ENCODE measurements at places on chromosomes 4 and X.

DNA sequence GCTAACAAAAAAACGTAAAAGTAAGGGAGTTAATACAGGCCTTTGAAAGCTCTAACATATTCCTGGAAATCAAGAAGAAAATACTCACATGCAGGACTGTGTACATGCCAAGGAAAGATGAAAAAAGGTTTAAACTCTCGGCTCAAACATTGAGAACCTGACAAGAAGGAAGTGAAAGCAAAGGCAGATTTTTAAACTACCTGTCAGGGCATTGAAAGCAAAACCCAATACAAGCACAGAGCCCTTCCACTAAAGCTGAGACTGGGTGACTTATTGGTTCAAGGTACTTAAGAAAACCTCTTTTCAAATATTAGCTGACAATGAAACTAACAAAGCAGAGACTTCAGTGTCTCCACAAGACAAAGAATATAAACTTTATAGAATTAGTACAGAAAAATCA is 313.0 kb upstream of the GRID2 start:
- DNase-seq = no peak

- DNase-seq = no peak
Observed at GRCh38 chrX:151830911-151831310, 81.8 kb upstream of the MAGEA4 start.

DNA sequence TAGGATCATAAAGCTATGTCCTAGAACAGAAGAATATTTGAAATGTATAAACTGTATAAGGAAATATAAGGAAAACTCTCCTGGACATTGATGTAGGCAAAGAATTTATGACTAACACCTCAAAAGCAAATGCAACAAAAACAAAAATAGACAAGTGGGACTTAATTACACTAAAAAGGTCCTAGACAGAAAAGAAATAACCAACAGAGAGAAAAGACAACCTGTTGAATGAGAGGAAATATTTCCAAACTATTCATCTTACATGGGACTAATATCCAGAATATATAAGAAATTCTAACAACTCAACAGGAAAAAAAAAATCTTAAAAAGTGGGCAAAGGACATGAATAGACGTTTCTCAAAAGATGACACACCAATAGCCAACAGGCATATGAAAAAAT is 54.4 kb upstream of the PRDX4 start:
- no peak for DNase-seq

- no peak for DNase-seq
Observed at GRCh38 chrX:134990801-134991481, at the start of gene SMIM10. SMIM10 (plus strand) TSS chrX:134990991; CDS start chrX:134991096, 105 bp downstream.

DNA sequence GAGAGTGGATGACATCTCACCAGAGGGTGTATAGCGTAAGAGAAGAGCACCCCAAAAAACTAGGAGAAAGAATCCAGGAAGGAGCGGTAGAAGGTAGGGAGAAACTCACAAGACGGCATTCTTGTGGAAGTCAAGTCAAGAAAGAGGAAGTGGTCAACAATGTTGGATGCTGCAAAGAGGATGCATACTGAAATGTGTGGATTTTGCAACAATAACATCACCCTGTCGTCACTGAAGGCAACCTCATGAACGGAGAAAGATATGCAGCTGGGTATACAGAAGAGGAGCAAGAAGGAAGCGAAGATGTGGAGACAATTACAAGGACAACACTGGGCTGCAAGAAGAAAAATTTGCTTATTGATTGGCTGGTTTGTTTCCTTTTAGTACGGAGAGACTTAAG is 11.4 kb upstream of the TAPT1 start:
- no peak for DNase-seq

DNA sequence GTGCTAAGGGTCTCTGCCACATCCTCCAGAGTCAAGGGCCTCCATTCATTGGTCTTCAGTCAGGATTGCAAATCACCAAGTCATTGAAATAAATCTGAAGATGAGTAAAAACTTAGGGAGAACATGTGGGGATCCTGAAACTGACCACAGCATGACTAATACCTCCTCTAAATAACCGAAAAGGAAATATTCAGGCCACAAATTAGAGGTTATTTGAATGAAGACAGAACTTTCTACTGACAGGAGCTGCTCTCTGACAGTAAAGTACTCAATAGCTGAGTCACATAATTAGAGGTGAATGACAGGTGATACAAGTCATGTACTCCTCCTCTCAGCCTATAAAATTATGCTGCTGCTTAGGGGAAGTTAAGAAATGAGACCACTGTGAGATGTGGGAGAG is 240.2 kb upstream of the F9 start:
- no peak for DNase-seq

GRCh38 chr4:82268050-82268825 is 105.6 kb downstream of the HNRNPD start:
- DNase-seq = no peak

DNA sequence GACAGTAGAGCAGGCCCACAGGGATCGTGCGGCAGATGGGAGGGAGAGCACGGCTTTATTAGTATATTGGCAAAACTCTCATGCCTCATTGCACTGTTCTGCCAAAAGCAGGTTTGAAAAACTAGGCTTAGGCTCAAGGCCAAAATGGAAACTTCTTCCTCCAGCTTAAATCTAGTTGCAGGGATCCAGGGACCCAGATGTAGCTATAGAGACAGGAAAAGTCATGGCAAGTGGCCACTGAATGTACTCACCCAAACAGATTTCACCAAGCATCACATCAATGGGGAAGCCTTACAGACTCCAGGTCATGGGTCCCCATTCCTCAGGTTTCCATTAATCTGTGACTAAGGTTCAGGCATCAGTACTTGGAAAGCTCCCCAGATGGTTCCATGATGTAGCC is 149.2 kb downstream of the STK32B start:
- no peak for DNase-seq

DNA sequence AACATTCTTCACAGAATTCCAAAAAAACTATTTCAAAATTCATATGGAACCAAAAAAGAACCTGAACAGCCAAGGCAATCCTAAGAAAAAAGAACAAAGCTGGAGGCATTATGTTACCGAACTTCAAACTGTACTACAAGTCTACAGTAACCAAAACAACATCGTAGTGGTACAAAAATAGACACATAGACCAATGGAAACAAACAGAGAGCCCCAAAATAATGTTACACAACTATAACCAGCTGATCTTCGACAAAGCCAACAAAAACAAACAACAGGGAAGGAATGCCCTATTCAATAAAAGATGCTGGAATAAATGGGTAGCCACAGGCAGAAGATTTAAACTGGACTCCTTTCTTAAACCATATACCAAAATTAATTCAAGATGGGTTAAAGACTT is 1189.6 kb downstream of the PCDH18 start:
- no peak for DNase-seq

- no peak for DNase-seq
Observed at GRCh38 chr4:7697821-7698220, 241.8 kb downstream of the AFAP1 start.

DNA sequence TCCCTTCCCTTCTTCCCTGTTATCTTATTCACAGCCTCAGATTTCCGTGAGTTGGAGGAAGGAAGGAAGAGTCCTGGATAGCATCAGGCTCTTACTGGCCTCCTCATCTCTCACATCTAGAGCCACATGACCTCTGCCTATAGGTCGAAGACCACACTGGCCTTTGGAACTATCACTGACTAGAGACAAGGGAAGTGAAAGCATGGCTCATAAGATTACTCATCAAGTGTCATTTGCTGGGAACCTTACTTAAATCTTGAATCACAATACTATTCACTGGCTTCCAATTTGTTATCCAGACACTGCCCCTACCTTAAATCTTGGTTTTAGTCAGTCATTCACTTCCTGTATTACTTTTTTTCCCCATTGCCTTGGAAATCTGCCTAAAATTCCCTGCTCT is 61.6 kb upstream of the MTMR8 start:
- no peak for DNase-seq

DNA sequence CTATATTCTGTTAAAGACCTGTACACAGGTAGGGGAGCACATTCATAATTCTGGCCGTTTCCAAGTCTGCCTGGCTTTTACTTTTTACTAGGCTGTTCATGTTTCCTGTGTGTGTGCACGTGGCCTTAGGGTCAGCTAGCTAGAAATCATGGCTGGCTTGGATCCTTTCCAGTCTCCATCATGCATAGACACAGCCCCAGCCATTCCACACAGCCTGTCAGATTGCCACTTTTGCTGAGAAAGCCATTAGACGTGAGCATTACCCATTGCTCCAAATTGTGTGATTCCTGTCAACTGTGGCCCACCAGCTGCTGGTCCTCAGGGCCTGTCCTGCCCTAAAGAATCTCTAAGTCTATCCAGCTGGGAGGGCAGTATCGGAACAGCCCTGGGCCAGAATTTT is 11.4 kb upstream of the SORCS2 start:
- no peak for DNase-seq

GRCh38 chrX:109830704-109831206 is 97.7 kb upstream of the ACSL4 start:
- no peak for DNase-seq

DNA sequence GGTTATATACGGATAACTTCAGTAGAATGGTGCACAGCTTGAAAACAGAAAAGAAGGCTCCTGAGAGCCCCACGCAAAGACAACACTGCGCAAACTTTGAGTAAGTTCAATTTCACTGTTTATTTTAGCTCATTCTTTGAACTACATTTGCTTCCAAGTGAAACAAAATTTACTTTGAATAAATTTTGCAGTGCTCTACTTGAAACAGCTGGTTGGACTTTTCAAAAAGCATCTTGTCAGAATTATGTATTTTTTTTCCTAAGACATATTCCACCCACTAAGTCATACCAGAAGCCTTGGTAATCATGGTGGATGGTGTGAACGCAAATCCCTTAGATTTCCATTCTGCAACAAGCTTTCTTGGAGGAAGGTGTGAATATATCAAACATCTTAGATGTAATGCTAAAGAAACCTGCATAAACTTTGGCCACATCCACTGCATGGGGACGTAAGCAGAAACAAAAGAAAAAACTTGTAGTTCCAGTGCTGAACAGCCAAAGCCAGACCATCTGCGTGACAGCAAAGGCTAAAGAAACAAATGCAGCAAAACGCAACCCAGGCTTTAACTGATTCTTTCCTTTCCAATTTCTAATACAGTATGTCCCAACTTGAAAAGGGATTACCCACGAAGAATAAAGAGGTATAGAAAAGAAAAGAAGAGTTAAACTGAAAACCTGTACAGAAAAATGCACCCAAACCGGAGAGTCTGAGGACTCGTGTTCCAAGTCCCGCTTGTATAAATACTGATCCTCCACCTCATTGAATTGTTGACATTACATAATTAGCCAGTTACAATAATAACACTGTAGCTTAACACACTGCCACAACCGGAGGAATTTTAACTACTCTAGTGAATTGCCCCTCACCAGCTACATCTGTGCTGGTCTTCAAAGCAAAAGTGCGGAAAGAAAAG is 90.9 kb downstream of the SH3RF1 start:
- no peak for DNase-seq

DNA sequence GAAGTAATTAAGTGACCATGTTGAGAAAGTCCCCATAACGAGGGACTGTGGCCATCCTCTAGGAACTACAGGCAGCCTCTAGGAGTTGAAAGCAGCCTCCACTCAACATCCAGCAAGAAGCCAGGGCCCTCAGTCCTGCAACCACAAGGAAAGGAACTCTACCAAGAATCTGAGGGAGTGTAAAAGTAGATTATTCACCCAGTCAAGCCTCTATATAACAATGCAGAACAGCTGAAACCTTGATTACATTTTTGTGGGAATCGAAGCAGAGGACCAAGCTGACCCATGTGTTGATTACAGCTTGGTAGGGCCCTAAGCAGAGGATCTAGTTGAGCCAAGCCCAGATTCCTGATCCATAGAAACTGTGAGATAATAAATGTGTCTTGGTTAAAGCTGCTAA is 17.1 kb downstream of the RPS6KA6 start:
- no peak for DNase-seq

- no peak for DNase-seq
Observed at GRCh38 chr4:169225812-169226211, 44.9 kb downstream of the SH3RF1 start.

- DNase-seq = no peak
Observed at GRCh38 chrX:109720947-109721346, 12.1 kb downstream of the ACSL4 start.

DNA sequence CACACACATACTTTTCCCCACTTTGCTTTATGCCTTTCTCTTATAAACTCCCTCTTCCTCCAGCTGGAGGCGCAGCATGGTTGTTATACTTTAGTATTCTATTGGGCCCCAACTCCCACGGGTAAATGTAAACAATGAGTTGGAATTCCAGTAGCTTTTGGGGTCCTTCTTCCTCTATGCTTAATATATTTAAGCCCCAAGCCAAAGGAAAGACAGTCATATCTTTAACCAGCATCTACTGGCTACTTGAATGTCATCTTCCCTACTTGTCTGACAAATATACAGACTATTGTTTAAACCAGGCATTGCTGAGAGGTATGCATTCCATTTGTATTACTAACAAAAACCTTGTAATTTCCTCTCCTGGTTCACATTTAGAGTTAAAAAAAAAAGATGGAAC is 72.9 kb downstream of the WDR19 start:
- no peak for DNase-seq

GRCh38 chr4:78665216-78665770 is 110.9 kb upstream of the BMP2K start:
- no peak for DNase-seq

DNA sequence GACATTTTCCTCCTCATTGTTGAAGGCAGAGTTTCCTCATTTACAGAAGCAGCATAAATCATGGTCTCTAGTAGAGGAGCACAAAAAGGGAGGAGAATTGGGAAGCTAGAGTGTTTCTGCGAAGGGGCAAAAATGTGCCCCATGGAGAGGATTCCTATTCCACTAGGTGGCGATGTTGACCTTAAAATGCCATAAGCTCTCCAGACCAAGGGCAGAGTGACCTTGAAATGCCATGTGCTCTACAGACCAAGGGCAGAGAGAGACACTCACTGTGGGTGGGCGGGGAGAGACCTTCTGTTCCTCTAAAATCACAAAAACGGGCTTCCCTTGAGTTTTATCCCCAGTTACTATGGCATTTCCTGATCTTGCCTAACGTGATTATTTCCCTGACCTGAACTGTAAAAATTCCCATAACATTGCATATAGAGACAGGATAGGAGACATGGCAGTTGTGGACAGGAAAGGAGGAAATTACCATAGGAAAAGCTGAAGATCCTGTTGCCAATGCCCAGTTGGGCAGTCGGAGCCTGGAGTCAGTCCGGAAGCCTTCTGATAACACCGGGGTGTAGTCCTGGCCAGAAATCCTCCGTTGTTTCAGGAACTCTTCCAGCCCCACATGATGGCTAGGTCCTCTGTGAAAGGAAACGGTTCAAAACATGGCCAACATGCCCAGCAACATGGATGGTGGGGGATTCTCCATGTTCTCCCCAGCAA is 567.7 kb downstream of the MAGEB5 start:
- DNase-seq = no peak

DNA sequence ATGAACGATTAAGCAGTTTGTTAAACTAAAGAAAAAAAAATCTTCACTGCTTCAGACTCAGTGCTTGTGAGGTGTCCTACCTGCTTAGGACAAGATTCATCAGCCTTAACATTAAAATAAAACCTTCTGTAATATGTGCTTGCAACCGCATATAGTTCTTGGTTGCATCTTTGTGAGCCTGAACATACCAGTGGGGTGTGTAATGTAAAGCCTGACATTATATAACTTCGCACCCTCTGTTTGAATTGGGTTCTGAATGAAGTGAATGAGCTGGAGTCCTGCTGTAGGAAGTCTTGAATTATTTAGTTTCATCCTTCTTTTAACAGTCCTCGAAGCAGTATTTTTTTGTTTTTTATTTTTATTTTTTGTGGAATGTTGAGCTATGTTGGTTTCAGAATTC is 3.1 kb downstream of the KDM6A start:
- no peak for DNase-seq

- no peak for DNase-seq
Observed at GRCh38 chrX:100895365-100896075, 21.4 kb upstream of the NOX1 start.
